ENCODE measurements at places on chromosomes 5 and 9. TPM values are rescaled to one million over a fixed set of nuclear protein-coding genes. Genes with fewer than 3 reads are reported as not detected.

The GLRA1 gene
- total RNA-seq = not detected

The SLC35A4 gene
- 21.5 TPM for total RNA-seq

The CARTPT gene
- total RNA-seq = not detected

The ANKRD31 gene
- total RNA-seq = 0.26 TPM

The KCNV2 gene
- not detected for total RNA-seq

The RGS14 gene
- 4.1 TPM for total RNA-seq

Measured in fibroblast of lung (primary cell).